Liver (tissue), 10 donors: ENCODE measurements at places on chromosomes 12 and 14. TPM values are rescaled to one million over a fixed set of nuclear protein-coding genes. Genes with fewer than 3 reads are reported as not detected.

DNA sequence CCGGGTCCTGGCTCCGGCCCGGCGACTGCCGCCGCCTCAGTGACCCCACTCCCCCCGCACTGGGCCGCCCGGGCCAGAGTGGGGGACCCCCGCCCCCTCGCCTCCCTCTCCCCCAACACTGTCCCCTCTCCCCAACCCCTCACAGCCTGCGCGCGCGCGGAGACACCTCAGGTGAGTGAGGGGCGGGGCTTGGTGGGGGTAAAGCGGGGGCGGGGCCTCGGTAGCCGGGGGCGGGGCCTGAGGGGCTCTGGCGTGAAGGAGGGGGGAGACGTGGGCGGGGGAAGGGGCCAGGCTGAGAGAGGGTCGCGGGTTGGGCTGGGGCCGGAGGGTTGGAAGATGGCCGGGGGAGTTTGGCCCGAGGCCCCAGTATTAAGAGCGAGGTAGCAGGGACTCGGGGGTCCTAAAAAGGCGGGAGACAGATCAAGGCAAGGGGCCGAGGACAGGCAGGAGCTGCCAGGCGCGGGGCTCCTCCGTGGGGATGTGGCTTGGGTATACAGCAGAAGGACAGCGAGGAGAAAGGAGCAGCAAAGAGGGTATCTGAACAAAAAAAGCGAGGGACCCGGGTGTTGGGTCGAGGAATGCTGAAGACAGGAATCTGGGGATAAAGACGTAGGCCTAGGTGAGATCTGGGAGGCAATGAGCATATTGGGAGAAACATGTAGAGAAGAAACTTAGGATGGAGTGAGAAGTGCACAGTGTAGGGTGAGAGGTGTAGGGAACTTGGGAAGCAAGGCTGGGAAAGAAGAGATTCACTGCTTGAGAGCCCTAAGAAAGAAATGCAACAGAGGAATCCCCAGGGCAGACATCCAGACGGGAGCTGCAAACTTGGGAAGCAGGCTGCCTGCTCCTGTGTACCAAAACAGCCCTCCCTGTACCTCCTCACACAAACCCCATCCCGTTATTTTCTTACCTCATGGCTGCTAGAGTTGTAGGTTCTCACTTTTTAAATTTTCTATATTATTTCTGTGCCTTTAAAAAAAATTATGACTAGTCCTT is 10.8 kb downstream of the SUOX start:
- peak overlapping the region; percentile 69 for H3K4me3 ChIP-seq
- H3K36me3 ChIP-seq: peaks cover 10% of the 10 kb centered on the region
- H3K27me3 ChIP-seq: no peaks in the 10 kb centered on the region
- peak; percentile 84 for DNase-seq

DNA sequence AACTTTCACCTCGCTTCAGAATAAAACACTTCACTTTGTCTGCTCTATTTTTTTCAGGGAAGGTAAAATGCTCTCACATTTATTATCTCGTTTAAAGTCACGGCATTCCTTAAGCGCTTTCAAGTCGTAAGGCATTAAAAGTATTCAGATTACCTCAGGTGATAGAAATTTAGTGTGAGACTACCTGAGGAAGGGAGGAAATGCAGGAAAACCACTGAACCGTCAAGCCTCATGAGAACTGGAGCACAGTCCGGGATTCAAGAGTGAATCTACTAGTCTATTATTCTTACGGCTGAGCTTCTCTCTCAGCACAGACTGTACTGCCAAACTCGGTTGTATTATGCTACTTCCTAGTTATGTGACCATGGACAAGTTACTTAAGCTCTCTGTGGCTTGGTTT is 8.3 kb upstream of the PPFIBP1 start:
- H3K36me3 ChIP-seq: no peaks in the 10 kb centered on the region
- H3K4me3 ChIP-seq: no peak overlapping the region
- no peak for DNase-seq
- H3K4me1 ChIP-seq: no peaks in the 10 kb centered on the region

DNA sequence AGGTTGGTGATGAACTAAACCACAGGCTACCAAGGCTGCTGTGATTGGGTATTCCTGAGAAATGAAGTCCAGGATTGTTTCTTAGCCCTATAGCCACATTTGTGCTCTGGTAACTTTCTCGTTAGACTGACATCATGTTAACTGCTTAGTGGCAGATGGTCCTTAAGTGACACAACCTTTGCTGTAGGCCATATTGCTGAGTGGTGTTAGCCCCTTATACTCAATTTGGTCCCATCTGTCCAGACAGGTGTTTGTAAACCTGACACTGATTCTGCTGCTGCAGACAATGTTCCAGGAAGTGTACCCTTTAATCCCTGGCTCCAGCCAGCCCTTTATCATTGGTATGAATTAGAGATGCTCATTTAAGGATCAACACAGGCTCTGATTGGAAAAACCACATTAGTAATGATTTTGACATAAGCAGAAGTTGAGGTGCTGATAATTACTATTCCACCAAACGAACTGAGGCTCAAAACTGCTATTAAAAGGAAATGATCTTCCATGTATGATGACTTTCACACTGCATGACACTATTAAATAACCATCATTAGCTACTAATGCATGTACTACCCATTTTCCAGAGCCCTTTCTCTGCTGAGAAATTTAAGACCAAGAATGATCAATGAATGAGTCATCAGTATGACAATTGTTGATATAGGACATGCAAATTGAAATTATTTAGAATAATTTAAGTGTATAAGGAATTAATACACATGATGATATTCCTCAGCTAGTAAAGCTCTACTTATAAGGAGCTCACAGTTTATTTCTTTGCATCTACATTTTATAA is 3.6 kb upstream of the SSTR1 start:
- H3K4me3 ChIP-seq: no peak overlapping the region
- H3K27me3 ChIP-seq: no peaks in the 10 kb centered on the region
- no peak for DNase-seq
- no peaks in the 10 kb centered on the region for H3K36me3 ChIP-seq
- H3K27ac ChIP-seq: no peak overlapping the region

GRCh38 chr14:22753586-22753985 is 12.9 kb upstream of the OXA1L start:
- H3K27me3 ChIP-seq: no peaks in the 10 kb centered on the region
- H3K36me3 ChIP-seq: no peaks in the 10 kb centered on the region
- DNase-seq: no peak

DNA sequence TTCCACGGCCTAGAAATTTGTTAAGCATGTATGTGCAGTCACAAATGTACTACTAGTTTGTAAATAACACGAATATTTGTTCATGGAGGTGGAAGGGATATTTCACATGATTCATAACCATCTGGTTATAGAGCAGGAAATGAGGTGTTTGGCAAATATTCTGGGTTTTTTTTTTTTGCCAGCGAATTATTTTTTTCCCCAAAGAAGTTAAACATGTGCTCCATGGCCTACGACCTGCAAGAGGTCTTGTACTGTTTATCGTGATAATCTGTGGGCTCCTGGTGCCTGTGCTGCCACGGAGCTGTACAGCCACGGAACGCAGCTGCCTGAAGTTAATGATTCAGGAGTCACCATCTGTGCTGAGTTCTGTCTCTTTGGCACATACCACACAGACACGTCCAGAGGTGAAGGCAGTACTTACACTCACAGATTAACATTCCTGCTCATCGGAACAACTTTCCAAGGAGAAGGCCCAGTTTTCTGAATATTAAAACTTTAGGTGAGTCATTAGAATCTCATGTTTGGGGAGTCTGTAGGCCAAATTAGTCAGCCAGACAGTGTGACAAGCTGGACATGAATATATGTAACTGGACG is 156.3 kb downstream of the TMX1 start:
- no peak overlapping the region for H3K4me3 ChIP-seq
- H3K27ac ChIP-seq: no peak overlapping the region
- H3K4me1 ChIP-seq: no peaks in the 10 kb centered on the region
- no peak for DNase-seq

GRCh38 chr14:76901171-76902055 is 75.2 kb downstream of the LRRC74A start:
- no peak overlapping the region for H3K4me3 ChIP-seq
- no peak overlapping the region for H3K27ac ChIP-seq
- no peak for DNase-seq

GRCh38 chr14:38291681-38292467 is 36.0 kb upstream of the CLEC14A start:
- no peaks in the 10 kb centered on the region for H3K36me3 ChIP-seq
- H3K27ac ChIP-seq: no peak overlapping the region
- no peaks in the 10 kb centered on the region for H3K27me3 ChIP-seq
- no peak overlapping the region for H3K4me3 ChIP-seq
- H3K4me1 ChIP-seq: no peaks in the 10 kb centered on the region
- DNase-seq: no peak

GRCh38 chr12:99455350-99456035 is 192.1 kb upstream of the GARIN6 start:
- H3K4me1 ChIP-seq: no peaks in the 10 kb centered on the region
- no peak overlapping the region for H3K27ac ChIP-seq
- no peaks in the 10 kb centered on the region for H3K36me3 ChIP-seq

GRCh38 chr12:124680863-124681778 is 113.7 kb upstream of the NCOR2 start:
- no peak for DNase-seq
- no peaks in the 10 kb centered on the region for H3K27me3 ChIP-seq
- H3K27ac ChIP-seq: peak overlapping the region; percentile 83
- peaks cover 29% of the 10 kb centered on the region for H3K4me1 ChIP-seq

DNA sequence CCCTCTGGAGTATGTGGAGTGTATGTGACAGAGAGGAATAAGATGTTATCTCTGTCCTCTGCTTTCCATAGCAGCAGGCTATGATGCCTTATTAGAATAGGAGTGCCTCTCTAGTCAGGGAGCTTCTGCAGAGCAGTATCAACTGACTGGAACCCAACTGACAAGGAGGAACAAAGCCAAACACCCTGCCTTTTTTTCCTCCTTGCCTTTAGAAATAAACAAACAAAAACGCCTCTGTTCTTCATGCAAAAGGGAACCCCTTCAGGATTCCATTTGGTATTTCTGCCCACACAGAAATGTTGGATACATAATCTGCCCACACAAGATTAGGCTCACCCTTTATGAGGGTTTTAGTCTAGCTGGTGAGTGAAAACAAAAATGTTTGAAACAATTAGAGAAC is 50.3 kb downstream of the VRK1 start:
- no peaks in the 10 kb centered on the region for H3K36me3 ChIP-seq
- peaks cover 5% of the 10 kb centered on the region for H3K4me1 ChIP-seq
- no peak overlapping the region for H3K27ac ChIP-seq

DNA sequence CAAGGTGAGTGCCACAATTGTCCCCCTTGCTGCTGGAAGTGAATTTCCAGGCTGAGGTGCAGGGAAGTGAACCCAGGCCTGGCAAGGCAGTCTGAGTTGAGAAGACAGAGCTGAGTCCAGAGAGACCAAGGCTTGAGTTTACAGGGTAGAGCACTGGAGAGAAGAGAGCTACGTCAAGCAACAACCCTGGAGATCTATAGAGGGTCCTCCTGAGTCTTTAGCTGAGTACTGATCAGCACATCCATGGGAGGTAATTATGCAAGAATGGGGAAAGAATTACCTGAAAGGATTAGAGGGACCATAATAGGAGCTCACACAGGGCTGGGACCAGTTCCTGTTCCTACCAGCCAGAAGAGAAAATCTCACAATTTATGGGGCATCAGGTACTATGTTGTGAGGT is 190.7 kb downstream of the NEDD1 start:
- DNase-seq: no peak
- H3K27ac ChIP-seq: no peak overlapping the region
- H3K4me1 ChIP-seq: no peaks in the 10 kb centered on the region
- H3K4me3 ChIP-seq: no peak overlapping the region
- no peaks in the 10 kb centered on the region for H3K27me3 ChIP-seq

- no peaks in the 10 kb centered on the region for H3K4me1 ChIP-seq
- DNase-seq: no peak
- no peak overlapping the region for H3K27ac ChIP-seq
- peak overlapping the region; percentile 29 for H3K4me3 ChIP-seq
- H3K27me3 ChIP-seq: no peaks in the 10 kb centered on the region
These were observed 13.7 kb upstream of the ZNF84 start for GRCh38 chr12:133023566-133023965.

DNA sequence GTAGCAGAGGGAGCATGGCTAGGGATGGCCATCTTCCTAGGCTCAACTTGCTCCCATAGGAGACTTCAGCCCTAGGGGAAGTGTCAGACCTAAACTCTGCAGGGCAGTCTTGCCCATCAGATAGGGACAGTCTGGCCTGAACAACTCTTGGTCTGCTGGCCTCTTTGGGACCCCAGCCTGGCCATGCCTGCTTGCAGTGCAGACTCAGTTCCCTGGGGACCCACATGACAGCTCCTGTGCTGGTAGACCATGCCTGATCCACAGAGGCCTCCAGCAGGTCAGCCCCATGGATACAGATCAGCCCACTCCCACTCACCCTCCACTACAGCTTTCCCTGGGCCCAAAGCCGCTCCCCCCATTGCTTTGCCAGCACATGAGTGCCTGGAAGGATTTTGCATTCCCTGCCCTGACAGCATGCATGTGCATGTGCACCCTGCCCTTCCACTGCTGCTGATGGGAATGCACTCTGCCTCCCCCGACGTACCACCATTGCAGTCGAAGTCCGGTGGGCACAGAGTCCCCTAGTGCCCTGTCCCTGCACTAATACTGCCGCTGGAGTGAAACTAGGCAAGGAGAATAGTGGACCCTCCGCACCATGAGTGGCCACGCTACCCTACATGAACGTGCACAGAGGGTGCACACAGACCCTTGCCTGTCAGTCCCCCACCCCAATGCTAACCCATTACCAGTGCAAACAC is 841.4 kb downstream of the FSCB start:
- H3K27me3 ChIP-seq: no peaks in the 10 kb centered on the region
- H3K4me3 ChIP-seq: no peak overlapping the region
- no peaks in the 10 kb centered on the region for H3K4me1 ChIP-seq
- no peaks in the 10 kb centered on the region for H3K36me3 ChIP-seq
- DNase-seq: no peak
- H3K27ac ChIP-seq: no peak overlapping the region

DNA sequence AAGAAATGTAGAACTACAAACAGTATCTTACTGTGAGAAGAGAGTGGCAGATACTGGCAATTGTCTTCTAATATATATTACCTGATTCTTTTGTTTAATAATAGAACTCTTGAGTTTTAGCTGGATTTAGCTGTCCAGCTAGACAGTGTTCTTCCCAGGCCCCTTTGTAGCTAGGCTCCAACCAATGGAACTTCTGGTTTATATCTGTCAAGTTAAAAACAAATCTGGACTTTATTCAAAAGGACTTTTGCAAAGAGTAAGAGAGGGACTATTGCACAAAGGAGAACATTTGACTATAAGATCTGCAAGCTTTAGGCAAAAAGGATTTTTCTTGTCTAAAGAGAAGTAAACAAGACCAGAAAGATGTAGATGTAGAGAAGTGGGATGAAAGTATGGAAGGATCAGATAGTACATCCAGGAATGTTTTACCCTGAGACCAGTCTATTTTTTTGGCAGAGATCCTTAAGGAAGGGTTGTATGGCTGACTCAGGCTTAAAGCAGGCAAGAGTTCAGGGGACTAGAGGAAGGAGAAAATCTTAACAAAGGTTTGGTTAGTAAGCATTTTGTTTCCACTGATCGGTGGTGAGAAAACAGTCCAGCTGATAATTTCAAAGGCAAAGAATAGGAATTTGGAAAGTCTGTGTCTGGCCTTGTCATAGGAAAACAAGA is 111.1 kb upstream of the PLEKHA5 start:
- no peak for DNase-seq
- H3K36me3 ChIP-seq: no peaks in the 10 kb centered on the region
- H3K4me3 ChIP-seq: no peak overlapping the region
- peaks cover 1% of the 10 kb centered on the region for H3K4me1 ChIP-seq
- H3K27me3 ChIP-seq: no peaks in the 10 kb centered on the region

The IL31 gene
- total RNA-seq: not detected

The ENDOU gene
- 0.25 TPM for total RNA-seq

The SLC10A1 gene
- 77.3 TPM for total RNA-seq

The C1R gene
- 211 TPM for total RNA-seq

The PLA2G1B gene
- 0.84 TPM for total RNA-seq

The BICDL1 gene
- total RNA-seq: 2.1 TPM

The SP7 gene
- total RNA-seq: not detected

The DENR gene
- total RNA-seq: 14.1 TPM
